ENCODE measurements at places on chromosomes 7 and 10.
A peak's percentile ranks its signal among the peaks of the same experiment; 100 is the strongest.

- DNase-seq: no peak
Measured at GRCh38 chr10:69750011-69750373, 51.7 kb upstream of the COL13A1 start.

GRCh38 chr10:114239117-114239993 lies at the start of gene VWA2:
Gene VWA2 (plus strand): TSS chr10:114239254. CDS start chr10:114248714, 9,460 bp downstream.
- DNase-seq: peak; percentile 11

GRCh38 chr10:75351637-75352036 lies 49.9 kb downstream of the ZNF503 start:
- DNase-seq: no peak

DNA sequence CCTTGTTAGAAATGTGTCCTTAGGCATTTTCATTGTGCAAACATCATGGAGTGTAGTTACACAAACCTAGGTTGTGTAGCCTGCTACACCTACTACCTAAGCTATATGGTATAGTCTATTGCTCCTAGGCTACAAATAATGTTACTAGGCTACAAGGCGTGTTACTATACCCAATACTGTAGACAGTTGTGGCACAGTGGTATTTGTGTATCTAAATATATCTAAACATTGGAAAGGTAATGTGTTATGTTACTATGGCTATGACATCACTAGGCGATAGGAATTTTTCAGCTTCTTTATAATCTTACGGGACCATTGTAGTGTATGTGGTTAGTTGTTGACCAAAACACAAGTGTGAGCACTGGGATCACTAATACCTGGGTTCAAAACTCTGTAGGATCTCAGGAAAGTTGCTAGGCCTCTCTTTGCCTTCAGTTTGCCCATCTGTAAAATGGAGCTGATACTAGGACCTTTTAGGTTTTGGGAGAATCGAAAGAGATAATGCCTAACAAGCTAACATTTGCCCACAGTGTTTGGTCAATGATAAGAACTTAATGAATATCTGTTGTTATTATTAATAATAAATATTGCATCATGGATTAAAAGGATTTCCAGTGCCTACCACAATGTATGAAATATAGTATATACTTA lies 2.7 kb downstream of the BICC1 start:
- no peak for DNase-seq

DNA sequence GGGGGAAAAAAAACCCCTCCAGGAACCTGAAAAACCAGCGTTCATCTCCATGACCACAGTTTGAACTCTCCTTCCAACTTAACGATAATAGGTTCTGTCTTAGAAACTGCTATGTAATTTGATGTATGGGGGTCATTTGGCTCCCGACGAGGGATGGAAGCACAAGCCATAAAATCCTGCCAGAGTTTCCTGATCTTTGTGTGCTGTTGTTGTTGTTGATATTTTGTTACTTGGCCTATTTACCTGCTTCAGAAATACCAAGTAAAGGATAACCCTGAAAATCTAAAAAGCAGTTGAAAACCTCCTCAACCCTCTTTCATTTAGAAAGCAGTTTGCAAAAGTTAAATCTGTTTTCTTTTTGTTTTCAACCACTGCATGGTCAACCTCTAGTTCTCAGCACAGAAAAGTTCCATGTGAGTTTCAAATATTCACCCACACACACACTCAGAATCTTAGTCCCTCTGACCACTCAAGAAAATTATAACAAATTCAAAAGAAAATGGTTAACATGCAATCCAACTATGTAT lies 9.3 kb upstream of the HOXA2 start:
- no peak for DNase-seq

GRCh38 chr10:75358835-75359421 lies 42.6 kb downstream of the ZNF503 start:
- no peak for DNase-seq

Data from stimulated activated CD4-positive, alpha-beta T cell treated with anti-CD3 and anti-CD28 coated beads, TNF-alpha, amount 100 ng/mL, for 24 hours (primary cell).